Fibroblast of skin of left biceps (primary cell): ENCODE measurements at places on chromosomes 16 and 17.

DNA sequence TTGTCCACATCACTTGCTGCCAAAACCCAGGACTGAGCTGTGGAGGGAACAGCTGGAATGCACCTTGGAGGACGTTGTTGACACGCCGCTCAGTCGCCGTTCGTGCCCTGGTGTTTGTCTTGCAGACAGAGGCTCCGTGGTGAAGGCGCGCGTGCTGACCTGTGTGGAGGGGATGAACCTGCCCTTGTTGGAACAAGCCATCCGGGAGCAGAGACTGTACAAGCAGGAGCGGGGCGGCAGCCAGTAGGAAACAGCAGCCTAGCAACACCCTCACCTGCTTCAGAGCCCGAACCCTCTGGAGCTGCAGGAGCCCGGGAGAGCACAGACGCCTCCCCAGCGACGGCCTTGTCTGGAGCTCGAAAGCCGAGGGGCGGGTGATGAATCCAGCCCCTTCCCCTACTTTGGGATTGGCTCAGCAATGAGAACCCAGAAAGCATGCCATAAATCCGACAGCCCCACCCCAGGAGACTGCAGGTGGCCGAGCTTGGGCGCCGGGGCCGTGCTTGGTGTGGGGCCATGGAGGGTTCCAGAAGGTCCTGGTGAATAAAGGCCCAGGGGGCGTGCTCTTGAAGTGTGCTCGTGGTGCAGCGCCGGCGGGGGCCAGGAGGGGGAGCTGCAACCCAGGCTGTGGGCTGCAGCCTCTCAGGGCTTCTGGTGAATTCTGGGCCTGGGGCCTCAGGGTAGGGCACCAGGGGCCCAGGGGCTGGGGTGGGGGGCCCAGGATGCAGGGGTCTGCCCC lies 470 bp upstream of the CDK3 start:
- no peak for DNase-seq

DNA sequence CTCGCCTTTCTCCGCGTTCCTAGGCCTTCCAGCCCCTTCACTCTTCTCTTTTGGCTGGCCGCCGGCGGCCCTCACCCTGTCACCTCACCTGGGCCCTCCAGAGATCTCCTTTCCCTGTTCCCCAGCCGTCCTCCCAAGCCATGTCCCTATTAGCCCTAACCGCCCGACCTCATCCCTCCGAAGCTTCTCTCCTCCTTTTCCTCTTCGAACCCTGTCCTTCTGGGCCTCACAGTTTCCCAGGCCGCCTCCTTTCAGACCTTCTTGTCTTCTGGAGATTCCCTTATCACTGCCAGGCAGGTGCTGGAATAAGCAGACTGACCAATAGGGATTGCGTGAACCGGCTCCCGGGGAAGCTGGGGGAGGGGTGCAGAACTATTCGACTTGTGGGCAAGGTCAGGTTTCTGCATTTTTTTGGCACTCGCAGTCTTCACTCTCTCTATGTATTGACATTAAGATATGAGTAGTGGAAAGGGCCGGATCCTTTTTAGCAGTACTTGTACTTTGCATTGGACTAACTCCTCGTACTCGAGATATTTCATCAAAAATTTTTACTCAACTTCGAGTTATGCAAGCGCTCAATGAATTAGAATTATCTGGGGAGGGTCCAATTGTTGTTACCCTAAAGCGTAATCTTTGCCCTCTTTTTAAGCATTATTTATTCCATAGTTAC lies 690 bp downstream of the RHOT1 start:
- no peak for DNase-seq

- DNase-seq = no peak
These were observed 4.8 kb upstream of the RAB37 start for GRCh38 chr17:74732042-74732867.

DNA sequence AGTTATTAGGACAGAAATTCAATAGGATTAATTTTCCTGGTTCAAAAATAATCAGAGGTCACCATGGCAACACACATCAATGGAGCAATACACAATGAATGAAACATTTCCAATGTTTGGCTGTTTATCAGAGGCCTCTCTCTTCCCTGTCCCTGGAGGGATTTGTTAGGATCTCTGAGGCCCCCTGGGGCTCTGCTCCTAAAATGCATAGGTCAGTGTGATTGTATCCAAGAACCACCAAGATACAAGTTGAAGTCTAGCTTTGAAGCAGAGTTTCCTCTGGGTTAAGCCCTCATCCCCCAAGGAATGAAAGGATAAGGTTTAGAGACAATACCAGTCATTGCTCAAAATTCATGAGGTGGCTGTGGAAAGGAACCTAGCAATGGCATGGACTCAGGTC lies 561.2 kb upstream of the C16orf82 start:
- DNase-seq = no peak

GRCh38 chr16:69888005-69888590 lies 63.0 kb upstream of the CLEC18A start:
- DNase-seq = no peak
